ENCODE measurements at places on chromosomes 13 and 19.

- no peak for DNase-seq
Observed at GRCh38 chr19:50826492-50827240, 3.1 kb upstream of the KLK1 start.

GRCh38 chr19:12785431-12786031, 5.8 kb upstream of the JUNB start:
- no peak for DNase-seq

GRCh38 chr13:80408270-80408669, 67.3 kb upstream of the SPRY2 start:
- DNase-seq, result no peak

GRCh38 chr13:70353096-70353495, 244.8 kb upstream of the KLHL1 start:
- DNase-seq, result no peak

DNA sequence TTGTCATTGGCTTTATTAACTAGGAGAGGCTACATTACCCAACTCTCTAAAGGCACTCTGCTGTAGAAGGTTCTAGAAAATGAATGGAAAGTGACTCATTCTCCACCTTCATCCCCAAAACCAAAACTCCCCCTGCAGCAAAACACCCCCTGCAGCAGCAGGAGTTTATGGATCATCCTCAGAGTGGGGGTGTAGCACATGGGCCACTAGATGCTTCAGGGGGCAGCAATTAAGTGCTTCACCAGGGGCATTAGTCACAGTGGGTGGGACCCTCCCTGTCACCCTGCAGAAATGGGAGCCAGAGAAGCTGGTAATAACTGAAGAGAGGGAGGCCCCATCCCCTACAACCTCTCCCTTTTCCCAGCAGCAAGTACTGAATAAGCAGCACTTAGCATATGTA, 64.5 kb upstream of the MED4 start:
- DNase-seq, result no peak

DNA sequence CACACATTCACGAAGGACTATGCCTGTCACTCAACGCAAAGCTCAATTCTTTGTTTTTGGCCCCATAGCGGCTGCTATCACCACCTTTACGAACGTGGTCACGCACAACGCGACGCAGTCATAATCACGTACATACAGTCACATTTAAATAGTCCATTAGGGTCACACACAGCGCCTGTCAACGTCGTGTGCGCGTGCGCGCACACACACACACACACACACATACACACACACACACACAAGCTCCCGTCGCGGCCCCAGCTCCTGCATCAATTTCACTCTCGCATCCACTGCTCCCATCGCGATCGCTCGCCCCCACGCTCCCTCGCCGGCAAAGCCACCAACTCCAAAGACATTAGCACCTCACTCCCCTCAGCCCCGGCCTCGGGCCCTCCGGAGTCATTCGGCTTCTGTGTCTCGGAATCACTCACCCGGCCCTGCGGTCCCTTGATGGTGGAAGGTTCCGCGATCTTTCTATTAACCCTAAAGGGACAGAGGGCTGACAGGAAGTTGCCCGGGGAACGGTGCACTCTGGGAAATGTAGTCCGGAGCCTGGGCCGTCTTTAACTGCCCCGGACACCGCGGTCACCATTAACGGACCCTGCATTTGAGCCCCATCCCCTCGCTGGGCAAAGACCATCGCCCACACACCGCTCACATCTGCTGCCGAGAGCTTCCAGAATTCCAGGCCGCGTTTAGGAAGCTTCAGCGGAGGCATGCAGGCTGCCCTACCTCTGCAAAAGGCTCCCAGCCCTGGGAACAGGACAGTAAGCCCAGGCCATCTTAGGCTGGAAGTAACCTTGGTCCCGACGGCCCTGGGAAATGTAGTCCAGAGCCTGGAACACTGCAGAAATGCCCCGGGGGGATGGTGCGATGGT, at the start of gene ZNF790:
Gene ZNF790, minus strand, starts transcription at position 482 of the 878 bp plus-strand sequence. CDS start 12,768 bp downstream, outside the sequence.
- peak; percentile 71 for DNase-seq

GRCh38 chr19:18919900-18920214, 342 bp downstream of the DDX49 start:
- DNase-seq, result no peak

Data from activated T-cell treated with anti-CD3 and anti-CD28 coated beads for 4 hours (primary cell).